ENCODE measurements at places on chromosomes 3 and 15.

- no peak for DNase-seq
Observed at GRCh38 chr3:59992578-59992977, 942.8 kb upstream of the CFAP20DC start.

- DNase-seq: no peak
Observed at GRCh38 chr15:76866716-76867321, 38.3 kb downstream of the SCAPER start.

- DNase-seq: no peak
Observed at GRCh38 chr15:34654625-34655024, 71.2 kb upstream of the GOLGA8B start.

DNA sequence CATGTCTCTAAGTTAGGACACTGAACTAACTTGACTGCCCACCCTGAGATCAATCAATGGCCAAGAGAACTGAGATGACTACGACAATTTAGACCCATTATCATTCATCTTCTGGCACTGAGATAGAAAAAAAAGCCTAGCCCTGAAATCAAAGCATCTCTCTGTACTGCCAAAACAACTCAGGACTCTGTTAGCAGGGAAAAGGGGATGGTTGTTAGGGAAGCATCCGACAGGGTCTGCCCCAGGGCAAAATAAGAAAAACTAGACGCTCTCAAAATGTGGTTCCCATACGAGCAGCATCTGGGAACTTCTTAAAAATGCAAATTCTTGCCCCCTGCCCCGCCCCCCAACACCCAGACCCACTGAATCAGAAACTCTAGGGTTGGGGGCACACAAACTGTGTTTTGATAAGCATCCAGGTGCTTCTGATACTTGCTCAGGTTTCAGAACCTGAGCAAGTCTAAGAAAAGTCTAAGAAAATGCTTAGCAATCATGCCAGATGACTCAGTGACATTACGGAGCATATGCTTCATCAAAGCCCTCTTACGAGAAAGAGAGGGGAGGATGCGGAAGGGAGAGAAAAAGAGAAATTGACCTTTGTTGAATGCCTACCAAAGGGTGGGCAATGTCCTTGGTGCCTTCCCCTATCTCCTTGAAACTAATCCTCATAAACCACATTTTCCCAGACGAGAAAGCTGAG, 172.8 kb upstream of the HES1 start:
- DNase-seq: no peak

GRCh38 chr15:32104061-32104995, 74.0 kb downstream of the CHRNA7 start:
- DNase-seq: no peak

- no peak for DNase-seq
Observed at GRCh38 chr3:42855547-42856380, 19.9 kb downstream of the CYP8B1 start.

GRCh38 chr3:177361081-177361938, 164.0 kb upstream of the TBL1XR1 start:
- DNase-seq: no peak

- no peak for DNase-seq
Observed at GRCh38 chr3:88263417-88264100, 113.8 kb downstream of the C3orf38 start.

DNA sequence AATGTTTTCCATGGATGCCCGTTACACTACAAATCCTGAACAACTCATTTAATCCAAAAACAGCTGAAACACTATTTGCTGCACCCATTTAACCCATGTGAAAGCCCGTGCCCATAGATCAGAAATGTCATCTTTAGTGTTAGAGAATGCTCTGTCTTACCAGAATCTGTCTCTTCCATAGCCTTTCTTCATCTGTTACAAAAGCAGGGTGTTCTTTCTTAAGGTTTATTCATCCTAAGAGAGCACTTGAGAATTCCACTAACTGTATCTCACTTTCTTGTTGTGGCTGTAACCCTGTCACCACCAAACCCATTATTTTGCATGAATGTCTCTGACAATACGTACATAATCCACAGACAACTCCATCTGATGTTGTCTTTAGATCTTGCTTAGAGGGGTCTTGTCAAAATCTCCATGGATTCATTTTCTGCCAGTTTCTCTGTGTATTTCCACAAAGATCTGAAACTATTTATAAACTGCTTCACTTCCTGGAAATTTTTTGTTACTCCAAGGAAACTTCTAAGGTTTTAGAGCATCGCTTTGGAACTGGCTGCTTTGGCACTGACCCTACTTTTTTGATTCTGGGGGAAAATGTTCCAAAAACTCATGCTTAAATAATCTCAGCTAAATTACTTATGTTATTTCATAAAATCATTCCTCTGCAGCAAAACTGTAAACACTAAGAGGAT, 167.8 kb upstream of the CCDC54 start:
- no peak for DNase-seq

GRCh38 chr3:130967281-130967680, 59.3 kb downstream of the ASTE1 start:
- DNase-seq: no peak

- no peak for DNase-seq
Observed at GRCh38 chr3:37897763-37898162, 36.1 kb downstream of the CTDSPL start.

DNA sequence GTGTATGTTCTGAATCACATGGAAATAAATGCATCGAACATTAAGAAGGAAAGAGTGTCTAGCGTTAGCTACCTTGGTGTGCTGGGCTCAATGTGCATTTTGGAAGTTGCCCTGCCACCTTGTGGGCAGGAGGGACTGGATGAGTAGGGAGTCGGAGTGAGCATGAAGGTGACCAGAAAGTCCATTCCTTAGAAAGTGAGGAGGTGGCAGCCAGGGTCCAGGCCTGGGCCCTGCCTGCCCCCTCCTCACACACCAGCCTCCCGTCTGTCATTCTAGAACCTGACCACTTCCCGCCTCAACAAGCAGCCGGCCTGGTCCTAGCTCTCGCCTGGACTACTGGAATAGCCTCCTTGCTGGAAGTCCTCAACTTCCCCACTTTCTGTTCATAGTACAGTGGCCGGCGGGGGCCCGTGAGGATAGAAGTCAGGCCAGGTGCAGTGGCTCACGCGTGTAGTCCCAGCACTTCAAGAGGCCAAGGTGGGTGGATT, 10.2 kb upstream of the GATA2 start:
- DNase-seq: no peak

DNA sequence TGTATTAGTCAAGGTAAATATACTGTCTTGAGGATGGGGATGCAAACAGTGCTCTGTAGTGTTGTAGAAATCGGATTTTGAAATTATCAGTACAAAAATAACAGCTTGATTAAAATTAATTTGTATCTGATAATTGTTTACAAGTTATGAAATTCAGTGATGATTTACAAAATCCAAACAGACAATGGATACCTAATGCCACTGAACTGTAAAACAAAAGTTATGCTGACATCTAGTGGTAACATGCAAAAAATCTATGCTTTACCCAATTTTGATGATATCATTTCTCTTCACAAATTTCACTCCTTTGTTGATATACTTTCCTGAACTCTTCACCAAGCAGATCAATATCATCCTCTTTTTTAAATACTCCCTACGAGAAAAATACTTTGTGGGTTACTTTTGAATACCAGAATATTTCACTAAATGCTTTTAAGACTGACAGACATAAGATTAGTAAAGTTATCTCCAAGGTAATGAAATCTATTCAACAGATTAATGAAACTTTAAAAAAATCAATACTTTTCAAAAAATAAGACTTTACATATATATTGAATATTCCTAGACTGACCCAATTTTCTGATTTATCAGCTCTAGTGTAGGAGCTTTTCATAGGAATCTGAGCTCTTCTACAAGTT, 36.0 kb downstream of the MNS1 start:
- DNase-seq: no peak

DNA sequence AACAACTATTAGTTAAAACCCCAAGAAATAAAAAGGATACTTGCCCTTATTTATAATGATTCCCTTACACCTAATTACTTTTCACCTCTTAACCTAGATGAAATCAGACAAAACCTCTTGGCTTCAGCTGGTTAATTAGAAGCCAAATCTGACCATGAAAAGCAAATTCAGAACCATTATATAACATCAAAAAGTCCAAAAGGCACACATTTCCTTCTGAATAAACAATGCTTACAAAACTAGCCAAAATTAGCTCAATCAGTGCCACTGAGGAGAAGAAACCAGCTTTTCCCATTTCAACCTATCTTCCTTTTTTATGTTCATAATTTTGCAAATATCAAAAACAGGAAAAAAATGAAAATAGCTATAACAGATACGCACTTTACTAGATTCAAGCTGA, 3.2 kb downstream of the EHHADH start:
- no peak for DNase-seq

GRCh38 chr3:143002083-143002712, 828 bp downstream of the U2SURP start:
- DNase-seq: no peak

DNA sequence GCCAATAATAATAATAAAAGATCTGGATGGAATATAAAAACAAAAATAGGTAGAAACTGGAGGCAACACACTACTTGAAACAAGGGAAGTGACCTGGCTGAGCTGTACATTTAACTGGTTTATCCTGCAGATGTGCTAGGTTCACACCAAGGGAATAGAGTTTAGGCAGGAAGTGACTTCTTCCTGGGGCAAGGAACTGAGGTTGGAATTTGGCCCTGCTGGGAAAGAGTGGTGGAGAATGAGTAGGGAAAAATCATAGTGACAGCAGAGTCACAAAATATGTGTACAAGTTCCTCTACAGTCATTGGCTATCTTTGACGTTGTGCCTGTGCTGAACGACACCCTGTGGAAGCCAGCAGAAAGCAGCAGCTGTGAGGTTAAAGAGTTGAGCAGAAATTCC, 44.1 kb downstream of the ARHGAP11B start:
- DNase-seq: no peak

GRCh38 chr15:58110999-58111717, 27.0 kb upstream of the AQP9 start:
- no peak for DNase-seq

GRCh38 chr3:126013751-126014156, 44.8 kb downstream of the ROPN1B start:
- DNase-seq: no peak

- peak; percentile 20 for DNase-seq
Observed at GRCh38 chr15:41483115-41483514, 10.6 kb upstream of the ITPKA start.

DNA sequence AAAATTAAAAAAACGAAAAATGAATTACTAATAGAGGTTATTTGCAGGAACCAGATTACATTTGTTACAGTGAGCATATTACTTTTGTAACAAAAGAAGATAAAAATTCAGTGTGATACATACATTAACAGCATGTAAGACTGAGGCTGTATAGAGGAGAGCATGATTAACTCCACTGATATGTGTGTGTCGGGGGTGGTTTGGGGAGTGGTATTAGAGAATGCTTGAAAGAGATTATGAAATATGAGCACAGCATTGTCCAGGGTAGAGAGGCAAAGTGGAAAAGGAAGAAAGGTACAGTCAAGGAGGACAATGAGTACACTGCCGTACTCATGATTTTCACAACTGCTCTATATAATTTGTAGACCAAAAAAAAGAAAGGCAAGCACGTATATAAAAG, 62.9 kb upstream of the LRRFIP2 start:
- no peak for DNase-seq

GRCh38 chr3:190378240-190378891, 9.6 kb upstream of the CLDN16 start:
- no peak for DNase-seq

DNA sequence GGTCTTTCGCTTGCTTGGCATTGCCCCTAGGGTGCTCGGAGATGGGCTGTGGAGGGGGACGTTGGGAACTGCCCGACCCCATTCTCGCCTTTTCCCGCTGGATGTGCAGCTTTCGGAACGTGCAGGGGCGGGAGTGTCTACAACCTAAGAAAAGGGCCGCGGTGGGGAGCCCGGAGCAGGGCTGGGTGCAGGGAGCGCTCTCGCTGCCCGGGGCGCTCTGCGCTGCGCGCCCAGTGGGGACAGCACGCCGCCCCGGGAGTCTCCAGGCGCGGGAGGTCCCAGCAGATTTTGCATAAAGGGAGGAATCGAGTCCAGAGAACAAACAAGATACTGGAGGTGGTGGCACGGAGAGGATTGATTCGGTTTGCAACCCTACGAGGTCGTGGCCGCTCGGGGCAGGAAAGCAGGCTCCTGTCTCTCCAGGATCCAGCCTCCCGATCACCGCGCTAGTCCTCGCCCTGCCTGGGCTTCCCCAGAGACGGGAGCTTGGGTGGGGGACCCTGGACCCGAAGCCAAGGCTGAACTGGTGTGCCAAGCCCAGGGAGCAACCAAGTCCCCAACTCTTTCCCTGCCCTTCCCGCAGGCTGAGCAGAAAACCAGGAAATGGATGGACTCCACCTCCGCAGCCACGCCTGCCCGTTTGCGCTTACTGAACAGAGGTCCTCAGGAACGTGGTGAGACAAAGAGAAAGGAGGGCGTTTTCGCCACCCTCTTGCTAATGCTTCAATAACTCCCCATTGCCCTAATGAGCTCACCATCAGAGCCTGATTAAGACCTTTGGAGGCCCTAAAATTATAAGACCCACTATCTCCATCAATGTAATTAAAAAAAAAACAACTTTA, 59.7 kb downstream of the NOX5 start:
- no peak for DNase-seq

DNA sequence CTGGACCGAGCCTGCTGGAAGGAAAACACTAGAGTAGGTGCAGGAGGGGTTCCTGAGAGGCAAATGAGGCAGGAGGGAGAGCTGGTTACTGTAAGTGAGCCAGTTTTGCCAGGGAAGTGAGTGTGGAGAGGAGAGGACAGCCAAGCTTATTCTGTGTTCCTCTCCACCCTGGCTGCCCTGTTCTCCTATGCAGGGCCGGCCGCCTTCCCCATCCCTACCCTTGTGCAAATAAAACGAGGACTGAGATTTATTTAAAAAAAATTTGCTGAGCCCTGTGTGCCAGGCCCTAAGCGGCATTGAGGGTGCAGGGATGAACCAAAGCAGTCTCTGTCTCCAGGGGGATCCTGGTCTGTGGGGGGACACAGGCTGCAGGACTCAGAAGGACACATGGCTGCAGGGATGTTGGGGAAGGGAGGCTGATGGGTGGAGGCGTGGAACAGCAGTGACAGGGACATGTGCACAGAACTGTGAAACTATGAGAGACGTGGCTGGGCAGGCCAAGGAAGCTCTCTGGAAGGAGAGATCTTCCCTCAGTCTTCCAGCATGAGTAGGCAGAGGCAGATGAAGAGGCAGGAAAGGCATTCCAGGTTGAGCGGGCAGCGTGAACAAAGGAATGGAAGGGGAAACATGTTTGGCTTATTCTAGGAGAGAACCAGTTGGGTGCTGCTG, 12.1 kb downstream of the CORO2B start:
- DNase-seq: no peak

GRCh38 chr15:22989576-22990477, 9.7 kb upstream of the CYFIP1 start:
- DNase-seq: no peak

DNA sequence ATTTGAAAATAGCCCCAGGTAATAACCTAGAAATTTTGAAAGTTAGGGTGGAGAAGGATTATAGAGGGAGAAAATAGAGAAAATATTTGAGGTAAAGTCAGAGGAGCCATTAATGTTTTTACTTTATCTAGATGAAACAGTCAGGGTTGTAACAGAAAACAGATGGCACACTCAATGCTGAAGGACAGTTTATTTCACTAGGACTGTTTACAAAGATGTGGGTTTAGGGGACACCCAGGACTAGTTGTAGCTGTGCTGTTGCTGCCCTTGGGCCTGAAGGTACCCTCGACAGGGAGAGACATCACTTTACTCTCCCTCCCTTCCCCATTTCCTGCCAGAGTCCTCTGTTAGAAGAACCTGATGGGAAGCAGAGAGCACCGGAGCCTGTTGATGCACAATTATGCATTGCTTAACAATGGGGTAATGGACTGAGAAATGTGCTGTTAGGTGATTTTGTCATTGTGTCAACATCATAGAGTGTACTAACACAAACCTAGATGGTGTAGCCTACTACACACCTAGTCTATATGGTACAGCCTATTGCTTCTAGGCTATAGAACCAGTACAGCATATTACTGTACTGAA, 103.8 kb downstream of the GALK2 start:
- no peak for DNase-seq

GRCh38 chr3:27340534-27340933, 28.6 kb downstream of the NEK10 start:
- no peak for DNase-seq

Data from stimulated activated CD8-positive, alpha-beta memory T cell treated with anti-CD3 and anti-CD28 coated beads, Interleukin-12 subunit alpha, Interleukin-12 subunit beta, amount 100 ng/mL, for 4 hours (primary cell).